ENCODE measurements at places on chromosomes 1 and 21. TPM values are rescaled to one million over a fixed set of nuclear protein-coding genes. Genes with fewer than 3 reads are reported as not detected.

- H3K4me1 ChIP-seq, result no peaks in the 10 kb centered on the region
- H3K4me3 ChIP-seq, result peak overlapping the region; percentile 58
- no peak overlapping the region for H3K27ac ChIP-seq
- DNase-seq, result no peak
- no peaks in the 10 kb centered on the region for H3K36me3 ChIP-seq
- peaks cover 48% of the 10 kb centered on the region for H3K27me3 ChIP-seq
Observed at GRCh38 chr1:201740670-201741111, 88.3 kb upstream of the IPO9 start.

GRCh38 chr1:21490774-21491487 is 18.3 kb upstream of the ALPL start:
- H3K36me3 ChIP-seq, result no peaks in the 10 kb centered on the region
- no peak overlapping the region for H3K4me3 ChIP-seq
- no peak overlapping the region for H3K27ac ChIP-seq
- H3K4me1 ChIP-seq, result peaks cover 9% of the 10 kb centered on the region
- no peak for DNase-seq

KIRREL1 gene
- not detected for total RNA-seq

DNA sequence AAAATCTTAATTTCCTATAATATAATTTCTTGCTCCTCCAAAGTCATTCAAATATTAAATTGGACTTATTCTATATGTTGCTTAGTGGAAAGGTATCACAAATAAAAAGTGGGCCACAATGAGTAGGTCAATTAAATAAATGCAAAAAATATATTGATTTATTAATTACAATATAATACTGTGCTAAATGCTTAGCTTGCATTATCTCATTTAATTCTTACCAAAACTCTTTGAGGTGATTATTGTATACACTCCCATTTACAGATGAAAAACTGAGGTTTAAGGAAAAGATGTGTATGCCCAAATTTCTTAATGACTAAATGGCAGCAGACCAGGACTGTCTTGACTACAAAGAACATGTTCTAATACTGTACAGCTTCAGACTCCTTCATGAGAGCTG is 325.3 kb upstream of the SGIP1 start:
- H3K4me1 ChIP-seq, result no peaks in the 10 kb centered on the region
- no peak overlapping the region for H3K27ac ChIP-seq
- no peak for DNase-seq
- H3K36me3 ChIP-seq, result peaks cover 1% of the 10 kb centered on the region
- H3K4me3 ChIP-seq, result no peak overlapping the region

DNA sequence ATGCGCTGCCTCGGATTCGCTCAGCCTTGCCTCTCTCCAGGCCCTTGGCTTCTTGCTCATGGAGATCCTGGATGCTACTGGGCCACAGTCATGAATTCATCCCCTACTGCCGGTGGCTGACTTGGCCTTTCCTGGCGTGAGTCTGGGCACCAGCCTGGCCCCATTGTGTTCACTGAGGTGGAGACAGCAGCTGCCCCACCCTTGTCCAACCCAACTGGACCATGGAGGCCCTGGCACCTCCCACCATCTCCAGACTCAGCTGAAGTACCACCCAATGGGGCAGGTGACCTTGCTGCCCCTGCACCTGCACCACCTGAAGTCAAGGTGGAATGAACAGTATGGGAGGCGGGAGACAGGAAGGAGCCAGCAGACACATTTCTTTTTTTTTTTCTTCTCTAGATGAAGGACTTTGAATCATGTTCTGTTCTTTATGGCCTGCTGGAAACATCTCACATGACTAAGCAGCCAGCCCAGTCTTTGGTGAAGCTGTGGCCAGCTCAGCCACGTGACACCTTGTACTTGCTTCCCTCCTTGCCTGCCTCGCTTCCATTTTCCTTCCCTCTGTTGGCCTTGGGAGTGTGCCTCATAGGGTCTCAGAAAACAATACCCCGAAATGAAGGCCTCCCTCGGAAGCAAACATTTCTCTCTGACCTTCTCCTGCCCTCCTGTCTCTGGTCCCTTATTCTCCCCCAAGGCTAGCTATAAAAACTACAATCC is 3.8 kb upstream of the SLC30A2 start:
- no peak overlapping the region for H3K27ac ChIP-seq
- peaks cover 6% of the 10 kb centered on the region for H3K4me1 ChIP-seq
- H3K4me3 ChIP-seq, result no peak overlapping the region
- no peak for DNase-seq
- H3K36me3 ChIP-seq, result no peaks in the 10 kb centered on the region

IL12RB2 gene
- total RNA-seq, result 265 TPM

- peak overlapping the region; percentile 87 for H3K27ac ChIP-seq
- peaks cover 33% of the 10 kb centered on the region for H3K4me1 ChIP-seq
- H3K27me3 ChIP-seq, result no peaks in the 10 kb centered on the region
- peak overlapping the region; percentile 13 for H3K4me3 ChIP-seq
- no peak for DNase-seq
Observed at GRCh38 chr1:54767526-54767925, 3.2 kb upstream of the PARS2 start.

- no peak for DNase-seq
- H3K27me3 ChIP-seq, result no peaks in the 10 kb centered on the region
- H3K4me3 ChIP-seq, result no peak overlapping the region
- H3K4me1 ChIP-seq, result no peaks in the 10 kb centered on the region
- H3K27ac ChIP-seq, result no peak overlapping the region
Observed at GRCh38 chr1:67459068-67459467, 28.9 kb upstream of the SERBP1 start.

DNA sequence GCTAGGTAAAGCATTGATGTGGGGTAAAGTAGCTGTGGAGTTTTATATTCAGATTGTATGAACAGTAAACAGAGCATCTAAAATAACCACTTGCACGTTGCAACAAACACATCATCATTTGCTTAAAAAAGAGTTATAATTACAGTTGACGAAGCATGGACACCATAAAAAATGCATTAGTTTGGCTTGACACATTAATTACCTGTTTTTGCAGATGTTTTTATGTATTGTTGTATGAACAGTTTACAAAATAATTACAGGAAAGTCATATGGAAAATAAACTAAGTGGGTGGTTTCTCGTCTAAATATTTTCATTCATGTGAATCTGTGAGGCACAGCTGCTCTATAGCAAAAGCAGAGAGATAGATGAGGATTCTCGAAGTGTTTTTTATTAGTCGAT is 108.3 kb downstream of the RPS6KC1 start:
- no peaks in the 10 kb centered on the region for H3K36me3 ChIP-seq
- peaks cover 7% of the 10 kb centered on the region for H3K4me1 ChIP-seq
- H3K27me3 ChIP-seq, result no peaks in the 10 kb centered on the region
- H3K4me3 ChIP-seq, result no peak overlapping the region

FAM229A gene
- total RNA-seq, result 13.4 TPM

GRCh38 chr1:162993846-162994245 is 75.3 kb upstream of the RGS4 start:
- no peak overlapping the region for H3K4me3 ChIP-seq
- peaks cover 10% of the 10 kb centered on the region for H3K27me3 ChIP-seq
- H3K27ac ChIP-seq, result no peak overlapping the region
- H3K4me1 ChIP-seq, result no peaks in the 10 kb centered on the region
- no peaks in the 10 kb centered on the region for H3K36me3 ChIP-seq
- no peak for DNase-seq

COL16A1 gene
- 1.6 TPM for total RNA-seq

ADGRB2 gene
- 1.2 TPM for total RNA-seq

ORC1 gene
- total RNA-seq, result 56.4 TPM

- H3K4me3 ChIP-seq, result no peak overlapping the region
- no peak overlapping the region for H3K27ac ChIP-seq
- peaks cover 12% of the 10 kb centered on the region for H3K36me3 ChIP-seq
- peaks cover 3% of the 10 kb centered on the region for H3K27me3 ChIP-seq
- DNase-seq, result no peak
- peaks cover 6% of the 10 kb centered on the region for H3K4me1 ChIP-seq
Observed at GRCh38 chr1:184300446-184300845, 86.4 kb upstream of the C1orf21 start.

ATAD3C gene
- total RNA-seq, result 1.7 TPM

DNA sequence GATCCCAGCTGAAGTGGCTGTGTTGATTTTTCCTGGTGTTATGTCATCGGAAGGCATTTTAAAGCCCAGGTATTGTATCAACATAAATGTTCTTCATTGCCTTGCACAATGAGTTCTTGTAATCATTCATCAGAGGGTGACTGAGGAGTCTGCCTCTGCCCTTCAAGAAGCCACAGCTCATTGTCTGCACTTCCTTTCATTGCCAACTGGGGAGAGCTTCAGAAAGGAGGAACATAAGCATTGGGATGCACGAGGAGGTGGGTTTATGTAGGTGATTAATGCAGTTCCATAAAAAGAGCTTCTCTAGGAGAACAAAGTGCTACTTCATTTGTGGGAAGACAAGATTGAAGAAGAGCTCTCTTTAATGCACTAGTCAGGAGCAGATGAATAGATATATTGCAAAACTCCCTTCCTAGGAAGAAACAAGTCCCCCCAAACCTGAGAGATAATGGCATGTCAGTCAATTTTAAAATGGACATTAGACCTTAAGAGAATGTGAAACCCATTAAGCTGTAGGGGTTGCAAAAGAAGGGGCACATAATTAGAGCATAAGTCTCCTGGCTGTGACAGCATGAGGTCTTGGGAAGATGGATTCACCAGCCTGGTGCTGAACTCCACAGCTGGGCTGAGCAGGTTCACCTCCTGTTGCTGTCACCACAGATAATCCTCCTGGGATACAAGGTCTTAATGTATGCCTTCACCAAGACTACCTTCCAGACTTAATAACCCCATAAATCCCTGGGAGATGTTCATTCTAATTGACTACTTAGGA is 124.6 kb downstream of the BACH1 start:
- DNase-seq, result no peak
- H3K4me3 ChIP-seq, result no peak overlapping the region
- H3K27ac ChIP-seq, result no peak overlapping the region
- no peaks in the 10 kb centered on the region for H3K4me1 ChIP-seq

DNA sequence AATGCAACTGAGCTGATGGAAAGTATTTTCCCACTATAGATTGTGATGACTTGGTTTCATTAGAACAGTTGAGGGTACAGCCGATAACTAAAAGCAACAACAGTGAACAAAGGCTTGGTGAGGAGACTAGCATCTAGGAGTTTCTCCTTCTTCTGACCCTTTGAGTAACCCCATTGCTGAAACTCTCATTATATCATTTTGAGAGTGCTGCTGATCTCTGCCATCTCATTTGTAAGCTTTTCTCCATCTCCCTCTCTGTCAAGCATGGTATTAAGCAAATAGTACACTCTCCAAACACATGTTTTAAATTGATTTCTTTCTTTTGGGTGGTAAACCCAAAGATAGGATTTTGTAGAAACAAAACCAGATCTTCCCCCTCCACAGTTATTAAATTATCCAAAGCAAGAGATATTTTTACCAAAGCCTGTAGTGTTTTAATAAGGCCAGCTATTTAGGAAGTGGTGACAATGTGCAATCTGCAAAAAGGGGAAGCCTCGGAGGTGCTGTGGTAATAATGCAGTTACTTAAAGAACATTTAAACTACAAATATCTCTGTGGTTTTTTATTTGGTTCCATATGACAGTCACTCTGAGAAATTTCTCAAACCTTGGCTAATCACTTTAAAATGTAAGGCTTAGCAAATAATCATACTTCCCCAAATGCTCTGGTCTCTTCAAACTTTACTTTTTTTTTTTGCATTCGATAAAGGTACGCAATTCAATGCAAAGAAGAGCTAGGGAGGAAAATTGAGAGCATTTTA is 287.5 kb downstream of the HLX start:
- DNase-seq, result no peak
- peak overlapping the region; percentile 30 for H3K27ac ChIP-seq
- H3K27me3 ChIP-seq, result peaks cover 11% of the 10 kb centered on the region
- no peaks in the 10 kb centered on the region for H3K4me1 ChIP-seq

DMRTA2 gene
- total RNA-seq, result 1.1 TPM

- H3K36me3 ChIP-seq, result no peaks in the 10 kb centered on the region
- no peak overlapping the region for H3K27ac ChIP-seq
- H3K4me3 ChIP-seq, result no peak overlapping the region
- H3K27me3 ChIP-seq, result no peaks in the 10 kb centered on the region
- DNase-seq, result no peak
- H3K4me1 ChIP-seq, result no peaks in the 10 kb centered on the region
Observed at GRCh38 chr21:18518054-18518481, 114.5 kb upstream of the TMPRSS15 start.

CELA3B gene
- total RNA-seq, result not detected

DNA sequence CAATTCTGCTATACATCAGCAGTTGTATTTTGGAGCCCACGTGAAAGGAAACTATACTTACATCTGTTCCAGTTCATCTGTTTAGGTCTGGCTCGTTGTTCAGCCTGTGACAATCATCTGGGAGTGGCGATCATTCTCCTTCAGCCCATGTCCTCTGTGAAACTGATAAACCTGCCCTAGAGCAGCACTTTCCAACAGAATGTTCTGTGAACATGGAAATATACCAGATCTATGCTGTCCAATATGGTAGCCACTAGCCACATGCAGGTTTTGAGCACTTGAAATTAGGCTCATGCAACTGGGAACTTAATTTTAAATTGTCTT is 24.5 kb upstream of the COQ8A start:
- no peak overlapping the region for H3K27ac ChIP-seq
- H3K27me3 ChIP-seq, result no peaks in the 10 kb centered on the region
- H3K4me1 ChIP-seq, result no peaks in the 10 kb centered on the region
- no peaks in the 10 kb centered on the region for H3K36me3 ChIP-seq
- H3K4me3 ChIP-seq, result no peak overlapping the region
- DNase-seq, result no peak

Measured in natural killer cell treated with Interleukin-12 subunit alpha and Interleukin-12 subunit beta and Interleukin-15 and Interleukin-18, amount 100 ng/mL, for 72 hours (primary cell).